Brain microvascular endothelial cell (primary cell): ENCODE measurements at places on chromosomes 3 and 15.

- no peak for DNase-seq
Observed at GRCh38 chr3:187795207-187795960, 50.1 kb upstream of the BCL6 start.

DNA sequence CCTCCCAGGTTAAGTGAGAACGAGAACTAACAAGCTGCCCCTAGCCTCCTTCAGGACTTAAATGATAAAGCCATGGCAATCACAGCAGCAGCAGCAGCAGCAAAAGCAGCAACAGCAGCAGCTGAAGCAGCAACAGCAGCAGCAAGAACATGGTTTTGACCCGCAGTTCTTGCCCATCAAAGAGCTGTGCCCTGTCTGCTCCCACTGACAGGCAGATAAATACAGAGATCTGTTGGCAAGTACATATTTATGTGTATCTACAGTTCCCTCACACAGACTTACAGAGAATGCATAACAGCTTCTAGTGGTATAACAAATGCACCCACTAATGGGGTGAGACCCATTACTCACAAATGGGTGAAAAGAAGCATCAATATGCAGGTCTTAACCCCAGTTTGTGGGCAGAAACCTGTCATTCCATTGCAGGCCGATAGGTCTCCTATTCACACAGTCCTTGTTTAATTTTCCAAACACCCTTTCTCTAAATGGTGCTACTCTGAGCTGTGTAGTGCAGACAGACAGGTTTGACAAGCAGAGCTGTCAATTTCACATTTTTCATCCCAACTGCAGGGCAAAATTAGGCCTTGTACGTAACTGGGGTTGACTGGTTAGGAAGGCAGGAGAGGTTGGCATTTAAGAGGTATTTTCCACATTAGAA, 316.3 kb downstream of the TIGIT start:
- no peak for DNase-seq

GRCh38 chr3:124361566-124361965, 368.7 kb upstream of the UMPS start:
- no peak for DNase-seq

- no peak for DNase-seq
Observed at GRCh38 chr3:87236093-87236492, 9.0 kb downstream of the CHMP2B start.

GRCh38 chr15:25182098-25182478, 227.3 kb downstream of the SNRPN start:
- no peak for DNase-seq

DNA sequence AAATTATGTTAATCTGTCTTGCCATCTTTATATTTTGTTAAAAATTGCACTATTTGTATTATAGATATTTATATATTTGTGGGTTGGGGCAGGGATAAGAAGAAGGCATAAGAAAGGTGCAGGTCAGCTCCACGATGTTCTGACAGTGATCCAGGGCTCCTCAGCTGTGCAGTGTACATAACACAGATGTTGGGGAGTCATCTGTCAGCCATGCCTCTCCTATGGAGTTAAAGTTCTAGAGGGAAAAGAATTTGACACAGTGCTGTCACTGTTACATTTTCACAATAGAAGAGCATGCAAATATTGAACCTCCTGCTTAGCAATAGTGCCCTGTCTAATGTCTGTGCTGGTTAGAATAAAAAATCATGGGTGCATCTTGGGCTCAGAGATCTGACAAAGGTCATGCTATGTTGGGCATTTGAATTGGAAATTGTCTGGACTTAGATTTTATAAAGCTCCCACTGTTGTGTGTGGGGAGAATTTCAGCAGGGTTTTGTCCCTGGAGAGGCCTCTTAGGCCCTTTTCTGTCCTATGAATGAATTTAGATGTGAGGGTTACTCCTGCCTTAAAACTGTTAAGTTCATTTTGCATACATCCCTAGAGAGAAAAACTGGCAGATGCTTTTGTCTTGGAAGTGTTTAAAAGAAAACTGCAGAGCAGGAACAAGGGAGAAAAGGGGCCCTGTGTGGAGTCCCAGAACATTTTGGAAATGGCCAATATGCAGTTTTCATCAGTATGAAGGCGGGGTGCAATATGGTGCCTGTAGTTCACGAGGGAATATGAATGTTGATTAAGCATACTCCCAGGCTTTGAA, 20.4 kb downstream of the CDIN1 start:
- no peak for DNase-seq

GRCh38 chr3:177889161-177889560, 647.1 kb upstream of the KCNMB2 start:
- DNase-seq = peak; percentile 74

DNA sequence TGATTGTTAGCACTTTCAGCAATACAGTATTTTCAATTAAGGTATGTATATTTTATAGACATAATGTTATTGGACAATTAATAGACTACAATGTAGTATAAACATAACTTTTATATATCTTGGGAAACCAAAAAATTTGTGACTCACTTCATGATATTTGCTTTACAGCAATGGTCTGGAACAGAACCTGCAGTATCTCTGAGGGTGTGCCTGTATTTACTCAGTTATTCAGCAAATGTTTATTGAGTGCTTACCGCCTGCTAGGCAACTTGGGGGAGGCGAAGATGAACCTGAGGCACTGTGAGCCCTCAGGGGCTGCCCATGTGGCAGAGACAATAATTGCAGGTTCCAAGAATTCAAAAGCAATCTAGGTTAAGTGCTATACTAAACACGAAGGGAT, 144.8 kb downstream of the GABRB3 start:
- no peak for DNase-seq

- no peak for DNase-seq
Observed at GRCh38 chr3:46024131-46024530, 3.2 kb downstream of the XCR1 start.

- peak; percentile 69 for DNase-seq
Observed at GRCh38 chr3:34207002-34207401, 408.6 kb downstream of the PDCD6IP start.

DNA sequence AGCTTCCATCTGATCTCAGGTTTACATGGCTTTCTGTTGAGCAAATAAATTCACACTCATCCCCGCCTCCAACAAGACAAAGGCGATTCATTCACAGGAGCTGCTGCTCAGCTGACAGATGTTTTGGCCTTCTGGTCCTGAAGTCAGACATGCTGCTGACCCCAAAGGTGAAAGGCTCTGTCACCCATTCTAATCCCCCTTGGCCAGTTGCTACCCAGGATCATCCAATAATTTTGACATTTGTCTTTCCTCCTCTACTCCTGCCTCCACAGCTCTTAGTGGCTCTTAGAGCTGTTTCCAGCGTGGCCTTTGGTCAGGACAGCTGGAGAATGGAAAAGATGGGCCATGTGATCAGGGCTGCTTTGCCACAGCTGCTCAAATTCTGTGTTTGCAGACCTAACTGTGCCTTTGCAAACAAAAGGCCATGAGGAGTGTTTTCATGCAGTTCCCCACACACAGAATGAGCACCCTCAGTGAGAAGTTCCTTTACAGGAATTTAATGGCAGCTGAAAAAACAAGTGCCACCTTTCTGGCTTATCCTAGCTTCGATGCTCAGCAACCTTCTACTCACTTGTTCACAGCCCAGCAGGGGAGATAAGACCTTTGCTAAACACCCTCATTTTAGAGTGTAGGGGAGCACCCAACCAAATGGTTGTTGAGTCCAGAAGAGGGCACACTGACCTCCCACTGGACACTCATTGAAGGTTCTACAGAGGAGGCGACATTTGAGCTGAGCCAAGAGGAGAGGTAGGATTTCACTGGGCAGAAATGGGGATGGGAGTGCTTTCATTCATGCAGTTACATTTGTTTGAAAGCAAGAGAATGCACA, 39.0 kb downstream of the CYP19A1 start:
- DNase-seq = no peak

DNA sequence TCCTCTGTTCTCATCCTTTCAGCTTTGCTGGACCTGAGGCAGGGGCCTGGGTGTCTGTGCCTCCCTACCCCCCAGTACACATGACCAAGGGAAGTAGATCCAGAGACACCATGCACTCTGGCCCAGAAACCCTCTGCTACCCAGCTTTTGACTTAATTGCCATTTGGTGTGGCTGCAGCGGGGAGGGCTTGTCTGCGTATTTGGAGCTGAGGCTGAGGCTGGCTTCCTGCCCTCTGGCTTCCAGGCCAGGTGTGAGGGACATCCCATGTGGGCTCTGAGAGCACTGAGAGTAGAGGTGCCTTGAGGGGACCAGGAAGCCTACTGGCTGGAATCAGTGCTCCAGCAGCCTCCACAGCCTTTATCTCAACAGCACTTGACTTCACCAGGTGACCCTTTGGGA, 26.9 kb downstream of the PPCDC start:
- no peak for DNase-seq

GRCh38 chr3:61015408-61015807, 235.8 kb downstream of the FHIT start:
- DNase-seq = no peak

DNA sequence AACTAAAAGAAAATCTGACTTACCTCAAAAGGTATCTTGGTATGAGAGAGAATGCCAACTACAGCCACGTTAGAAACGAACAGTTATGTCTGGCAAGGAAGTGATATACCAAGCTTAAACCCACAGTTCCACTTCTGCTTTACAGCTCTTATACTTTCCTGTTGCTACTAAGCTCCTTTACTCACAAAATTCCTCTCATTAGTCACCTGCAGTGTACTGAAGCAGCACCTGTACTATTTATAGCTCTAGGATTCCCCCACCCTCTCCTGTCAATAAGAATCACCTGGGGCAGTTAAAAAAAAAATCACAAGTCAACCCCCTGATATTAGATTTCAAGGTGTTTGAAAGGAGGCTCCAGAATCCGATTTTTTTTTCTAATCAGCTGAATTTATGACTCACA, 2.9 kb upstream of the TMEM266 start:
- no peak for DNase-seq

GRCh38 chr3:10106919-10107318, 1.1 kb downstream of the FANCD2OS start:
- DNase-seq = no peak

- no peak for DNase-seq
Observed at GRCh38 chr3:188322135-188322887, 168.4 kb downstream of the LPP start.

DNA sequence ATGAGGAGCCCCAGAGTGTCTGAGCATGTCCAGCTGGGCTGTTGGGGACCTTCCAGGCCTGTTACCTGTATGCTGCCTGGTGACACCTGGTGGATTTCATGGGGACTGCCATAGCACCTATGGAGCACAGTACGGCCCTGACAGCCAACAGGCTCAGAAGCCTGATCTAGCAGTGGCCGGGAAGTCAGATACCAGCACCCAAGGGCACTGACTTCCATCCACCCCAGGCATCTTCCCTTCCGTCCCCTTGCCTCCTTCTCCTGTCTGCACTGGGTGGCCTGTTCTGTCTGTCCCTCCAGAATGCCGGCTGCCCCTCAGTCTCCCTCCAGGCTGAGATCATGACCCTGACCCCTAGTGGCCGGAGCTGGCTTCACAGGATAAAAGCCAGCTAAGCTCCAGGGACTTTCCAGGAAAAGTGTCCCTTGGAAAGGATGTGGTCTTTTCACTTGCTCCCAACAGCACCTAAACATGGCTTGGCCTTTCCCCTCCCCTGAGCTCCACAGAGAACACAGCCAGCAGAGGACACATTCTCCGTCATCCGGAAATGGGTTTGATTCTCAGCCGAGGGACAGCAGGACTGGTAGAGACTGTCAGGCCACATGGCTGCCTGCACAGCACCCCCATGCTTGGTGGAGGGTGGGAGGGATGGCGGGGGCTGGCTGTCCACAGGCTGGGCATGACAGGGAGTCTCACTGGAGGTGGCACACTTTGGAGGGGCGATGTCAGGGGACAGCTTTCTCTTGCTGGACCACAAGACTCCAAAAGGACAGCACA, 9.5 kb downstream of the RPS17 start:
- DNase-seq = peak; percentile 63

DNA sequence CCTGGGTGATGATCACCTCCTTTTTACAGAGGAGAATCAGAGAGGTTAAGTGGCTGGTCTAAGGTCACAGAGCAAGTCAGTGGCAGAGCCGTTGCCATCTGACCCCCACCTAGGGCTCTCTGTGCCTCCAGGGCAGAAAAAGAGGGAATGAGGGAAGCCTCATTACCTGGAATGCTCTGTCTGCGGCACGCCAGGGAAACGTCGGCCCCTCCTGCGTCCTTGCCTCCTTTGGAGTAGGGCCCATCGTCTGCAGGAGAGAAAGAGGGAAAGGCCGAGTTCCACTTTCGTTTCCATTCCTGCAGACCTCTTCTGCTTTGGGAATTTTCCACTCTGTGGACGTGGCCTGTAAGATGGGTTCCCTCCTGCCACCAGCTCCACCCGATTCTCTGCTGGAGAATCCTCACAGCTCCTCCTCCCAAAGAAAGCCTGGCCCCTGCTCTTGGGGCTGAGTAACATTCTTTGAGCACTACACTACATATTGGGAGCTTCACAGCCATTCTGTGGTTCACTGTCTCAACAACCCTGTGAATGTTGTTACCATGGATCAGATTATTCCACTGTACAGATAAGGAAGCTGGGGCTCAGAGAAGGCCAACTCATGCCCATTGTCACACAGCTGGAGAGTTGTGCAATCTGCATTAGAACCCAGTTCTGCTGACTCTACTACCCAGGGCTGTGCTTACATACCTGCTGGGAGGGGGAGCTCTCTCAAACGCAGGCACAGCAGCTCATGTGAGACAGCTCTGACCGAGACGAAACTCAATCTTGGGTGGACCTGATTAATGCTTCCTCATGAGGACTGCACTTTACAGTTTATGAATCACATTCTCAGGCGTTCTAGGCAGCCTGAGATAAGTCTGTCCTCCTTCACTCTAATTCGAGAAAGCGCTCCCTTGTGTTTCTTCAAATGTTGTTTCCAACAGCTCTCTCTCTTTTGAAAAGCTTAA, 14.2 kb downstream of the GRIP2 start:
- DNase-seq = peak; percentile 66

DNA sequence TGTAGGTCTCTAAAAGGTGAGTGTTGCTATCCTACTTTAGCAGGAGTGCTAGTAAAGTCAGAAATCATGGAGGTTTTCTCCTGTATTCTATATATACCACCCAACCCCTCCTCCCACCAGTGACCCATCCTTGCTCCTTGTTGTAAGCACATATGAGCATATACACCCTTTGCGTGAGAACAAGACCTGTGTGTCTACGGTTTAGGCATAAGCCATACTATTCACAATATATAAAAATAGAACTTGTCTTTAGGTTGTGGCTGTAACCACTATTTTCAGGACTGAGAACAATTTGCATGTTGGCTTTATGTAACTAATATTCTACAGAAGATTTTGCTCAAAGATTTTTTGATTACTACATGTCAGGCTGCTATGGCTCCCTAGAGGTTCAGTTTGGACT, 59.1 kb upstream of the TOP2B start:
- no peak for DNase-seq

DNA sequence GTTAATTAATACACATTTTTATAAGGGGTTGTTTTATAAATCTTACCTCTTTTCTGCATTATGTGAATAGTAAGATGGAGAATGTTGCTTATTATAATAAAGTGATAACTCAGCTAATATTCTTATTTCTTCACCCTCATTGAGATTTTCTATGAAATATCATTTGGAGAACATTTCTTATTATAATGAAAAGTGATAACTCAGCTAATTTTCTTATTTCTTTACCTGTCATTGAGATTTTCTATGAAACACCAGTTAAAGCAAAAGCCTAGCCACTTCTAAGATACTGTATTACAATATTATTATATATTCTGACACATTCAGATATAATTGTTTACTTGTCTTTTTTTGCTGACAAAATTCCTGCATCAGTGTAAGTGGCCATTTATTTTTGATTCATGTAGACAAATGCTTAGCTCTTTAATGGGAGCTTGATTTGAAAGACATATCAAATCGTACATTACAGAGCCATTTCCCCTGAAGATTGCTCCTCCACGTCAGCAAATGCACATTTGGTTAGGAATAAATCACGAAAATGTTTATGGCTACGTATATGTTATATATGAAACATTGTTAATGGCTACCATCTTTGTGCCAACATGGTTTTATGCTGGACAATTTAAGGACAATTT, 427.5 kb downstream of the CHL1 start:
- no peak for DNase-seq
